ENCODE measurements at places on chromosomes 3 and 15. TPM values are rescaled to one million over a fixed set of nuclear protein-coding genes. Genes with fewer than 3 reads are reported as not detected.

DNA sequence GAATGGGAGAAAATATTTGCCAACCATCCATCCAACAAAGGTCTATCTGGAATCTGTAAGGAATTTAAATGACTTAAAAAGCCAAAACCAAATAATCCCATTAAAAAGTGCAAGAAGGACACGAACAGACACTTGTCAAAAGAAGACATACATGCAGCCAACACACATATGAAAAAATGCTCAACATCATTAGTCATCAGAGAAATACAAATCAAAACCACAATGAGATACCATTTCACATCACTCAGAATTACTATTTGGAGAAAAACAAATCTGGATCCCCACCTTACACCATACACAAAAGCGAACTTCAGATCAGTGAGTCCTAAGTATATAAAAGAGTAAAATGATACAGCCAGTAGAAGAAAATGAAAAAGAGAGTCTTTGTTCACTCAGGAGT, 58.6 kb upstream of the MNS1 start:
- no peak for DNase-seq

Gene ZNF662
- total RNA-seq: 0.21 TPM

- DNase-seq: no peak
These were observed 34.0 kb upstream of the CCDC174 start for GRCh38 chr3:14617508-14618023.

GRCh38 chr15:39238443-39238842, 342.4 kb upstream of the THBS1 start:
- no peak for DNase-seq

Gene HOMER2
- total RNA-seq: 54.5 TPM
